ENCODE measurements at places on chromosomes 3 and 15.

- DNase-seq = no peak
These were observed 163.1 kb downstream of the CNTN4 start for GRCh38 chr3:2261747-2262146.

GRCh38 chr3:73808862-73809509 is 184.2 kb upstream of the PDZRN3 start:
- DNase-seq = no peak

- no peak for DNase-seq
These were observed 50.6 kb downstream of the SV2B start for GRCh38 chr15:91150502-91151160.

DNA sequence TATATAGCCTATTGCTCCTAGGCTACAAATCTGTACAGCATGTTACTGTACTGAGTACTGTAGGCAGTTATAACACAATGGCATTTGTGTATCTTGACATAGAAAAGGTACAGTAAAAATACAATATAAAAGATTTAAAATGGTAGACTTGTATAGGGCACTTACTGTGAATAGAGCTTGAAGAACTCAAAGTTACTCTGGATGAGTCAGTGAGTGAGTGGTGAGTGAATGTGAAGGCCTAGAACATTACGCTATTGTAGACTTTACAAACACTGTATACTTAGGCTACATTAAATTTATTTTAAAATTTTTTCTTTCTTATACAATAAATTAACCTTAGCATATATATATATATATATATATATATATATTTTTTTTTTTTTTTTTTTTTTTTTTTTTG is 140.0 kb upstream of the UBE2E1 start:
- DNase-seq = no peak

DNA sequence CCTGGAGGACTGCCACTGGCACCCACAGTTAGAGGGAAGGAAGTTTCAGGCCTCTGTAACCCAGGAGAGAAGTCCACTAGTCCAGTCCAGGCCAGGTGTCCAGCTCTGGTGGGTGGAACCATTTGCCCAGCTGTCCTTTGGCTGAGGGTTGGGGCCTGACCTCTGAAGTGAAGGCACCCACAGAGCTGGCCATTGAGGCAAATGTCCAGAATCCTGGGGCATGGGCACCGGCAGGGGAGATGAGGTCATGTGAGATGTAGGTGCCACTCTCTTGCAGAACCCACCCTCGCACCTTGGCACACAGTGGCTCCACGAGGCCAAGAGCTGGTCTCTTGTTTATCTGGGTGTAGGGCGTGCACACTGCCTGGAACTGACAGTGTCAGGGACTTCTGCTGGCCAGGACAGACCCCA is 162.8 kb downstream of the SMAD6 start:
- DNase-seq = no peak

DNA sequence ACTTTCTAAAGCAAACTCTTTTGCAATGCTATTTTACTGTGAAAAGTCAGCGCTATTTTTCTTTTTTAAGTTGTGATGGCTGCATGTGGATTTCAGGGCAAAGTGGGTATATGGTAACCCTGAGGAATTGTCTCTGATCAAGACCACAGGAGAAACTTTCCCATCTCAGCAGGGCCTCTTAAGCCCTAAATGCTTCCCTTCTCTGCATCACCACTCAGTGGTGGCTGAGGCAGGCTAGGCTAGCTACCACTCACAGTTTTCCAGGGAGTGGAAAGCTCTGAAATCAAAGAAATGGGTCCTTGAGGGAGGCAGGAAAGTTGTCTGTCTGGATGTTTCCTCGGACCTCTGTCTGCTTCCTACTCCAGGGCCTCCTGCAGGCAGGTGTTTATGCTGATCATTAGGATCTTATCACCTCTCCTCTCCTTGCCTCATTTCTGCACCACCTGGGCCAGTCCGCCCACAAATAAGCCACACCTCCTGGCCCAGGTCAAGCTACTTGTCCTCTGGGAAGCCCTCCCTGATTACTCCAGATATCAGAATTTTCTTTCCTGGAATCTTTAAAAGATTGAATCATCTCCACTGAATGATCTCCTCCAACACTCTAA is 37.0 kb downstream of the CEMIP start:
- DNase-seq = no peak

- DNase-seq = no peak
These were observed 37.7 kb upstream of the FGD5 start for GRCh38 chr3:14780927-14781507.

DNA sequence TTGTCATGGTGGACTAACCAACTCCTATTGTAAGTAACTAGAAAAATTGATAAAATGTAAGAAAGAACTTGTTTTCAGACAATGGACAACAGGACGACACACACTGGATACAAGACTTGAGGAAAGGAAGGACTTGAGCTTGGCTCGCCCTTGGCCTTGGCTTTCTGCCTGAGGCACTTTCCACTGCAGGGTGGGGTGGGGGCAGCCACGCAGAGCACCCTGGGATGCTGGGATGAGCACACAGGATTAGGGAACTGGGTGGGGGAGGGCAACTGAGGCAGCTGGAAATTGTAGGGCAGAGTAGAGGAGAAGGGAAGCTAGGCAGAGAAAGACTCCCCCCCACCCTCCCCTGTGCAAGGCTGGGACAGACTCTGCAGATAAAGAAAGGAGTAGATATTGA is 25.5 kb upstream of the HHATL start:
- DNase-seq = no peak

- DNase-seq = no peak
These were observed 87.9 kb downstream of the DIPK2A start for GRCh38 chr3:144059481-144059880.

GRCh38 chr15:71411538-71412482 is 296.5 kb downstream of the THSD4 start:
- no peak for DNase-seq

GRCh38 chr3:55426486-55426885 is 60.6 kb downstream of the WNT5A start:
- no peak for DNase-seq
